Transverse colon (tissue), 4 donors: ENCODE measurements at places on chromosomes 7 and 10. TPM values are rescaled to one million over a fixed set of nuclear protein-coding genes. Genes with fewer than 3 reads are reported as not detected.

The TNS3 gene
- 77.4 TPM for total RNA-seq

The ZNF783 gene
- 28.7 TPM for total RNA-seq

- H3K27ac ChIP-seq: peak overlapping the region; percentile 62
- H3K4me3 ChIP-seq: no peak overlapping the region
- no peaks in the 10 kb centered on the region for H3K36me3 ChIP-seq
Measured at GRCh38 chr10:31581741-31582323, 262.8 kb downstream of the ZEB1 start.

The PPP1R9A gene
- 28.1 TPM for total RNA-seq

The PKD2L1 gene
- 0.14 TPM for total RNA-seq

DNA sequence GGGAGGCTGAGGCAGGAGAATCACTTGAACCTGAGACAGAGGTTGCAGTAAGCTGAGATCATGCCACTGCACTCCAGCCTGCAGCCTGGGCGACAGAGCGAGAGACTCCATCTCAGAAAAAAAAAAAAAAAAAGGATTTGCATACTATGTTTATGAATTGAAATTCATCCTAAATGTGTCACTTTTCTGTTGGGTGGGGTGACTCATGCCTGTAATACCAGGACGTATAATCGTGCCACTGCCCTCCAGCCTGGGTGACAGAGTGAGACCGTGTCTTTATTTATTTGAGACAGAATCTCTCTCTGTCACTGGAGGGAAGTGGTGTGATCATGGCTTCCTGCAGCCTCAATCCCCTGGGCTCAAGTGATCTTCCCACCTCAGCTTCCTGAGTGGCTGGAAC lies 5.8 kb downstream of the ZNF212 start:
- peaks cover 4% of the 10 kb centered on the region for H3K36me3 ChIP-seq
- H3K4me3 ChIP-seq: no peak overlapping the region
- DNase-seq: no peak

DNA sequence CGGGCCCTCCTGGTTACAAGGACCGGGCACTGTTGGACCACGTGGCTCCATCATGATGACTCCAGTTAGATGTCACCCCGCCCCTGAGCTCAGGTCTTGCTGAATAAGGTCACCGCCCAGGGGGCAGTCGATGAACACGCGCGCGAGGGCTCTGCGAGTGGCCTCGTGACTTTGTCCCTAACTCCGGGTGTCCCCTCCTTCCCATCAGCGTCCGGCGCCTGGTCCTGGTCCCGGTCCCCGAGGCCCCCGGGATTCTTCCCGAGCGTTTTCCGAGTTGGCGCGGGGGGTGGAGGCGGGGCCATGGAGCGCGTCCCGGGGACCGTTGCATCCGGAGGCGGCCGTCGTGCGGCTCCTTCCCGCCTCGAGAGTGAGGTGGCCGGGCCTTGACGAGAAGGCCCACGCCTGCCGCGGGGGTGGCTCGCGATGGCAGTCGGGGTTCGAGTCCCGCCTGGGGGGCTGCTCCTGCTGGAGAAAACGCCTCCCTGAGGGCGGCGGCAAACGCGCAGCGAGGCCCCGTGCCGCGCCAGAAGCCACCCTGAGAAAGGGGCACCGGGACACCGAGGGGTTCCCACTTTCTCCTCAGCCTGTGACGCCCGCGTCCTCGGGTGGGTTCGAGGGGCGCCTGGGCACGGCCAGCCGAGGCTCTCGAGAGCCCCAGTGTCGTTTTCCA lies 569 bp upstream of the NPTX2 start:
- H3K27ac ChIP-seq: no peak overlapping the region
- H3K4me3 ChIP-seq: no peak overlapping the region
- no peak for DNase-seq
- H3K27me3 ChIP-seq: peaks cover 76% of the 10 kb centered on the region
- H3K4me1 ChIP-seq: peaks cover 22% of the 10 kb centered on the region

DNA sequence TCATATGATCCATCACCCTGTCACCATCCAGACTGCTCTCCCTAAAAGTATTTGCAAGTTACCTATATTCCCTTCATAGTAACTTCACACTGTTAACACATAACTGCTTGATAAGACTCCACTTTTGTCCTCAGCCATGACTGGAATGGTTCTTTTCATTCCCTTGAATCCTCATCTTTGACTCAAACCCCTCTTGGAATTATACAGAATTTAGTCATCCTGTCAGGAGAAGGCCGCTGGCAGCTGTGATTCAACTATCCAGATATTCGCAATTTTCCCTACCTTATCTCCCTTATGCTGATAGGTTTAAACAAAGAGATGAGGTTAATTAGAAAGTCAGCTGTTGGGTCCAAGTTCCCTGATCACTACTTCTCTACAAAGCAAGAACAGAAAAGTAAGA lies 143.0 kb upstream of the HPS1 start:
- no peaks in the 10 kb centered on the region for H3K27me3 ChIP-seq
- no peak overlapping the region for H3K27ac ChIP-seq
- H3K4me3 ChIP-seq: no peak overlapping the region

DNA sequence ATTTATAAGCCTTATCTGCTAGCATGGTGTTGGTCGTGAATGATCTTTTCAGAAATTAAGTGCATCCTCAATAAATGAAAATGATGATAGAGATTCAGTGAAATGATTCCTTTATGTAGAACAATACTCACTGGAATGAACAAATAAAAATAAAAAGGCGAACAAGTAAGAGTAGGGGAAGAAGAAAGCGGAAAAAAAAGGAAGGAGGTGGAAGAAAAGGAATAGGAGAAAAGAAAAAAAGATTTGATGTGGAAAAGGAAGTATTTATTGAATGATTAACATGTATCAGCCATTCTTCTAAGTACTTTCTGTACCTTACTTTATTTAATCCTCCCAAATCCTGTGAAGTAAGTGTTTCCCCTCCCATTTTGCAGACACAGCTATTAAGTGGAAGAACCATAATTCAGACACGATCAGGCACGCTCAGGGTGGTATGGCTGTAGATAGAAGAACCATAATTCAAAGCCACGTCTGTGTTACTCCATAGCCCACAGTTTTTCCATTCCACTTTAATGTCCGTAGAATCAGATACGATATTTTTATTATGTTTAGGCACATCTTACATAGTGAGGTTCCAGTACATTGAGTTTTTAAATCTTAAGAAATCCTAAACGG lies 156.2 kb upstream of the LAMB4 start:
- DNase-seq: no peak
- no peaks in the 10 kb centered on the region for H3K27me3 ChIP-seq
- H3K4me3 ChIP-seq: no peak overlapping the region
- no peaks in the 10 kb centered on the region for H3K36me3 ChIP-seq
- H3K27ac ChIP-seq: no peak overlapping the region
- no peaks in the 10 kb centered on the region for H3K4me1 ChIP-seq

DNA sequence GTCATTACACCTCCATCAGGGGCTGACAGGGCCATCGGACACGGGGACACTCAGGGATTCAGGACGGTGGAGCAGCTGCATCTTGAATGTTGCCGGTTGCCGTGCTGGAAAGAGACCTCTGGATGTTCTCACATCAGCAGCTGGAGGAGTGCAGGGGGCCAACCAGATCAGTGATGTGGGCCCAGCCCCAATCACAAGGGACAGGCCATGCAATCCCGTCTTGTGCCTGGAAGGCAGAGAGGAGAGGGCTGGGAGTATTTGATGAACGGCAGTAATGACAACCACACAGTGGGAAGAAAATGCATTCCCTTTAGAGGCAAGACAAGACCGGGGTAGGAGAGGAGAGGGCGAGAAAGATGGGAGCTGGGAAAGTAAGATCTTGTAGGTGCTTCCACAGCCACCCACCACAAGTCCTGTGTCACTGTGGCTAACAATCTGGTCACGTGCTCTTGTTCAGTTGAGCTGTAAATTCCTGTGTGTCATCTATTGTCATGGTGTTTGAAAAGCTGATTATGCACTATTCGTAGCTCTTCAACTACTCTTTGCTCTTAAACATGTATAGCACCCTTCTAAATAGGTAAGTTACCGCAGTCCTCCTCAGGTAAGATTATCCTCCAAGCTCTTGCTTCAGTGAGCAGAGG lies 85.9 kb upstream of the LEP start:
- no peak for DNase-seq
- H3K4me1 ChIP-seq: no peaks in the 10 kb centered on the region
- H3K27me3 ChIP-seq: peaks cover 10% of the 10 kb centered on the region
- no peak overlapping the region for H3K4me3 ChIP-seq
- no peaks in the 10 kb centered on the region for H3K36me3 ChIP-seq
- no peak overlapping the region for H3K27ac ChIP-seq

DNA sequence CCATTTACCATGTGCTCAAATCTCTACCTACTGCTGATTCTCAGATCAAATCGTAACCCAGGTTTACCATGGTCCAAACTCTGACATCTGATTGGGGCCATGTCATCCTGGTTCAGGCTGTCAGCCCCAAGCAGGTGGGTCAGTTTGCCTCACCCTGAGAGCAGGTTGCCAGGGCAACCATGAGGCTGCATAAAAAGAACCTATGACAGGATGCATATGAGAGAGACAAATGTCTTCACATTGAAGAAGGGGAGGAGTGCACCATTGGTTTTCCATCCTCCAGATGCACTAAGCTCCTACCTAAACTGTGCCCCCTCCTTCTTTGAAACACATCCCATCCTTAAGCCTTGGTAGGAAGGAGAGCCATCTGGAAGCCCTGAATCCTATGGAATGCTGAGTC lies 10.2 kb downstream of the PRSS1 start:
- no peaks in the 10 kb centered on the region for H3K27me3 ChIP-seq
- H3K36me3 ChIP-seq: no peaks in the 10 kb centered on the region
- no peaks in the 10 kb centered on the region for H3K4me1 ChIP-seq
- H3K4me3 ChIP-seq: no peak overlapping the region
- no peak for DNase-seq

The TYW1B gene
- 9.5 TPM for total RNA-seq

The LSM5 gene
- total RNA-seq: not detected

DNA sequence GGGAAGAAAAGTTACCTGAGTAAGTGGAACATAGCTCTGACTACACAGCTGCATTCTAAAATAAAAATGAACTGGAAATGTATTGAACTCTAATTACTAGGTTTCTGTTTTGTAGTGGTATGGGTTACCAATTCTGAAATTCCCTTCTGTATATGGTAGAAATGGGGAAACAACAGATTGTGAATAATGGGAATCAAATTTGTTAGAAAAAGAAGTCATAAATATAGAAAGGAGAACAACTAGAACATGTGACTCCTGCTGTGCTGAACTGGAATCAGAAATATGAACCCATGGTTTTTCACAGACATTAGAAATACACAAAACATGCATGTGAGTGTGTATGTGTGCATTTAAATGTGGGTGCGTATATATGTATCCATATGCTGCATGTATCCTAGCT lies 27.0 kb downstream of the MCMBP start:
- no peaks in the 10 kb centered on the region for H3K27me3 ChIP-seq
- DNase-seq: no peak
- no peak overlapping the region for H3K4me3 ChIP-seq

The PSMA2 gene
- 15.3 TPM for total RNA-seq
